ENCODE measurements at places on chromosomes 3 and 15.

- DNase-seq: no peak
These were observed 161.1 kb upstream of the TOPAZ1 start for GRCh38 chr3:44080474-44081072.

DNA sequence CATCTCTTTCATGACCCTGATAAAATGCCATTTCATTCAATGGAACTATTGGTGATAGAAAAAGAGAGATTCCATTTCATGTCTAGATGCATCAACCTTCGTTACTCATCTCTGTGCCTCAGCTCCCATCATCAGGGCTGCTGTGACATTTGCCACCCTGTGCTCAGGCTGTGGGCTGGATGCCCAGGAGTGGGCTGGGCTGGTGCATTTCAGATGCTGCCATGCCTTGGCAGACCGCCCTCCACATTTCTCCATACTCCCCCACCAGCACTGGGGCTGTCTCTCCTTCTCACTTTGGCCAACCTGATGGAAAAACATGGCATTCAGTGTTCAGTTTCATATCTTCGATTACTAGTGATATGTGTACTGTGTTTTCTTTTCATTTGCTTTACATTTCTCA is 59.1 kb downstream of the DNASE1L3 start:
- DNase-seq: no peak

GRCh38 chr3:58085616-58086015 is 77.4 kb downstream of the FLNB start:
- DNase-seq: no peak

- DNase-seq: no peak
These were observed 701.6 kb upstream of the CBLB start for GRCh38 chr3:106570426-106570825.

DNA sequence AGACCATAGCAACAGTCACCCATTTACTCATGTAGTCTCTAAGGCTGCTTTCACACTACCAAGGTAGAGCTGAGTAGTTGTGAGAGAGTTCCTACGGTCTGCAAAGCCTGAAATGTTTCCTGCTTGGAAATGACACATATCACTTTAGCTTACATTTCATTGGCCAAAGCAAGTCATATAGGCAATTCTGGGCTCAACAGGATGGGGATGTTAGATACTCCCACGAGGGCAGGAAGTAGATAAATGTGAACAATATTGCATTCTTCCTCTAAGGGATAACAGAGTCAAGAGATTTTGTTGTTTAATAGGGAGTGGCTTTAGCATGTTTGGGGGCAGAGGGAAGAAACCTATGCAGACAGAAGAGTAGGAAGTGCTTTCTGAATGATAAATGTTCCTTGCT is 355.6 kb upstream of the THRB start:
- no peak for DNase-seq

- no peak for DNase-seq
These were observed 152.3 kb downstream of the ZBTB20 start for GRCh38 chr3:114994554-114995341.

DNA sequence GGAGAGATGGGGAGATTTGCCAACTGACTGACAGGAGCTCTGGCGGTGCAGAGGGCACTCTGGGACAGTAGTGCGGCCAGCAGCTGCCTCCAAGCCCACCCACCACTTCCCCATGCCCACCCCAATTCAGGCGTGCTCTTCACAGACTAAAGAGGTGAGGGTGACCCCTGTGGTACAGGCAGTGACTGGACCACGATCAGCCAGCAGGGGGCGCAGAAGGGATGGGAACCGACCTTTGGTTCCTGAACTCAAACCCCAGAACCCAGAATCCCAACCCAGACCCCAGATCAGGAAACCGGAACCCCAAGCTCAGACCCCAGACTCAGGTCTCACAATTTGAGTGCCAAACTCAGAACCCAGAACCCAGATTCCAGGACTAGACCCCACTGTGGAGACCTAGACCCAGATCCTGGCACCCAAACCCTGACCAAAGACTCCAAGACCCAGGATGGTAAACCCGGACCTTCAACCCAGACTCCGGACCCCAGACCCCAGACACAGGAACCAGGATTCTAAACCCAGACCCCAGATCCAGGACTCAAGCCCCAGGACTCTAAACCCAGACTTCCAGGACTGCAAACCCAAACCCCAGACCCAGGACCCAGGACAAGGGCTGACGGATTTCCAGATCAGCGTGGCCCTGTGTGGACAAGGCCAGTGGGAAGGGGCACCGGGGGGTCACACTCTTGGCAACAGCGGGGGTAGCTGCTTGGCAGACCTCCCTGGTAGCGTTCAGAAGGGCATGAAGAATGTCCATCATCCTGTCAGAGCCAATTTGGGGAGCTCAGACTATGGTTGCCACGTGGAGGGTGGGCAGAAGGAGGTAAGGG is 3.7 kb upstream of the MYL3 start:
- peak; percentile 85 for DNase-seq
